Aorta (tissue), 5 donors: ENCODE measurements at places on chromosomes 3 and 15.

DNA sequence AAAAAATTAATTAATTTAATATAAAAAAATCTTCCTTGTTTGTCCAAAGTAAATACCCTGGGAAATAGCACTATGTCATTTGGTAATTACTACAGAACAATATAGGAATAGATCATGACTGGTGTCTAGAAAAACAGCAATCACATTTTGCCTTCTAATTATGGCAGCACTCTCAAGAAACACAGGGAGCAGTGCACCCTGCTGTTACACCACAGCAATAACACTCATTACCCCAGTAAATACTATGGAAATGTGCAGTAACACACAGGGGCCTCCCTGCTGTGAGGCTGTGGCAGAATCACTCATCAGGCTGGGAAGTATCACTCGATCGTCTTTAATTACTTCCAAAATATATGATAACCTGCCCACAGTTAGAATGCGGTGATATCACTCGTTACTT, 646.0 kb downstream of the TUSC7 start:
- DNase-seq, result no peak

- no peak for DNase-seq
Measured at GRCh38 chr15:68441045-68441743, 9.2 kb upstream of the ITGA11 start.

DNA sequence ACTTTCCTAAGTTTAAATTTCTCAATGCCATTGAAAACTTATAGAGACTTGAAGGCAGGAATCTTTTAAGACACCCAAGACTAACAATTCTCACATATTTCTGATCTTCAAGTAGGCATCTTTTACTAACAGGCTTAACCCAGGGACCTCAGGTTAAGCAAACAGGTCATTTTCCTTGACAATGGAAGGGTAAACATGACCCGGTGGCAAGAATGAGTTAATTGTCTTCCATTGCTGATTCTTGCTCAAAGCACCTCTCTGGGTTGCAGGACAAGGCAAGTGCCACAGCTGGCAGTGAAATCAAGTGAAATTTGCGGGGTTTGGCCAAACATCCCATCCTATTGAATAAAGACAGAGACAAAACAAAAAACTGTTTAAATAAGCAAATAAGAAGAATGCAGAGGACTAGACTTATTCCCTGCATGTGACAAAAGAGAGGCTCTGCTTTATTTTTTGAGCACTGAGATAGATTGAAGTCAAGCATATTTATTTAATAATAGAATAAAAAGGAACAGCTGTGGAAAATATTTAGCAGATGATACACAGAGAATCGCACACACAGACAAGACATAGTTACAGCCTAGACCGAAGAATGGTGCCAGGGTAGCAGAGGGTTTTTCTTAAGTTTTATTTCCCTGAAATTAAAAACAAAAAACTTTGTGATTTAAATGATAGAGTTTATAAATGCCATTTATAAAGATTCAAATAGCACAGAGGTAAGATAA, 56.0 kb upstream of the MITF start:
- DNase-seq, result no peak

DNA sequence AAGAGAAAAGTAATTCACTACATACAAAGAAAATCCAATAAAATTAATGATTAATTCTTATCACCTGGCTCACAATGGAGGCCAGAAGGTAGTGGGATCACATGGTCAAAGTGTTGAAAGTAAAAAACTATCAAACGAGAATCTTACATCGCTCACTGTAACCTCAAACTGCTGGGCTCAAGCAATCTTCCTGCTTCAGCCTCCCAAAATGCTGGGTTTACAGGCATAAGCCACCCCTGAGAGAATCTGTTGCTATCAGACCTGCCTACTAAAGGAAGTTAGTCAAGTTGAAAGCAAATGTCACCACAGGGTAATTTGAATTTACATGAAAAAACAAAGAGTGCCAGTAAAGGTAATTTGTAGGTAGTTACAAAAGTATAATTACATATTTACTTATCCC, 103.3 kb downstream of the PCCB start:
- DNase-seq, result no peak

DNA sequence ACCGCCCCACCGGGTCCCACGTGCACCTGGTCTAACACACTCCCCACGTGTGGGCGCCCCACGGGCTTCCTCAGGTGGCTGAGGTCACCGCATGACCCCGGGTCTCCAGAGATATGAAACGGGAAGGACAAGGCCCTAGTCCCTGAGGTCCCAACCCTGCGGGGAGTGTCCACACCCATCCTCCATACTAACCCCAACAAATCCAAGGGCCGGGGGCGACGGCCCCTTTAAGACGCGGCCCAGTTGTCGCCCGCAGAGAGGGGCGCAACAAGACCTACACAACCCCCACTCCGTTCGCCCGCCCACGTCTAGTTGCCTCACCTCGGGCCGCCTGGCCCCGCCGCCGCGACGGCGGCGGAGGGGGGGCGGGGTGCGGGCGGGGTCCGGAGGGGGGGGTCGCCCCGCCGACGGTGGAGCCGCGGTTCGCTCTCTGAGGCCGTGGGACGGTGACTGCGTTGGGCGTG, 396 bp downstream of the INO80 start:
- DNase-seq, result peak; percentile 76

DNA sequence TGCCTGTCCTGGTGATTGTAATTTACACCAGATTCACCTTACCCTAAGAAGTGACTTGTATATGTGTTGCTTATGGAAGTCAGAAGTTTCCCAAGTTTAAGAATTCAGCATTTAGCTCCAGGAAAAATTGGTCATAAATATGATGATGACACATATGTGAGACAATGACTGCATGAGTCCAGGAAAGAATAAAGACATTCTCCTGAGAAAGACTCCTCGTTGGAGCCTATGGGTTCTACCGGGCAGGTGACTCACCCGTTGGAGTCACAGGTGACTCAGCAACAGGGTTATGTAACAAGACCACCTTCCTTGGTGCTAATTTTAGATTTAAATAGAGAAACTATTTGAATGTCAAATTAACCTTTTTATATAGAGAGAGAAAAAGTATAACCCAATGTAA, 662.4 kb downstream of the FHIT start:
- DNase-seq, result no peak

GRCh38 chr3:48477959-48478520, 25.9 kb downstream of the SHISA5 start:
- no peak for DNase-seq

DNA sequence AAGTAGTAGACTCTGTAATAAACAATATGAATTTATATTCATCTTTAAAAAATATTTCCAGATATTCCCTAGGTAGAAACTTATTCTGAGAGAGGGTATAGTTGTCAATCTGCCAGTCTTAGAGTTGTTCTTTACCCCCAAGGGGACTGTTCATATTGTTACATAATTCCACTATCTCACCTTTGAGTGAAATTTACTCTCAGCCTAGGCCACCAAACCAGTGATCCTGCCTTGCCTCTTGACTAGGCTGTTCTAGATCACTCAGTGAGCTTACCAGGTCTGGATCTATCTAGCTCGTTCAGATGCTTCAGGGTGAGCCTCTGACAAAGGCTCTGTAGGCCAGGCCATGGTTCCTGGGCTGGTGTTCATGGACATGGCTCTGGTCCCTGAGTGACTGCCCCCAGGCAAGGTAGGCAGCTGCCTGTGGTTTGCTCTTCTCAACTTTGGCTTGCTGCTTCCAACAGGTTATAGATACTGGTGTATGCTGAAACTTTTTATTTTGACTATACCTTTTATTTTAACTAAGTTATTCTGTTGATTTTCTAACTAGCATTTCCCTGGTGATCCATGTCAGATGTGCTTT, 27.6 kb downstream of the ZNF592 start:
- no peak for DNase-seq

DNA sequence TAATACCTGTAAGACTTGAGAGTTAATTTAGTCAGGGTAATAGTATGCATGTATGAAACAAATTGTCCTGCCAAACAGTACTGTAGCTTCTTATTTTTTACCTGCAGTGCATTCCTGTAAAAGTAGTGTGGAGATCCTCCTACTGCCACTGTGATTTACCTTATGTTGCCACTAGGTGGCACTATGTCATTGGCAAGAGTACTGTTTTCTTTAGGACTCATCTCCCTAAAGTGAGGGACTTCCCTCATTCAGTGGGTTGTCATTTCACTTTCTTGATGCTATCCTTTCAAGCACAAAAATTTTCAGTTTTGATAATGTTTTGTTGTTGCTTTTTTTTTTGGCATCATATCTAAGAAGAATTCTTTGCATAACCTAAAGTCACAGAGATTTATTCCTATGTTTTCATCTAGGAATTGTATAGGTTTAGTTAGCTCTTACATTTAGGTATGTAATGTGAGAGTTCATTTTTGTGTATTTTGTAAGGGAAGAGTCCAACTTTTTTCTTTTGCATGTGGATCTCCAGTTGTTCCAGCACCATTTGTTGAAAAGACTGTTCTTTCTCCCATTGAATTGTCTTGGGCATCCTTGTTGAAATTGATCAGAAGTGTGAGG, 105.7 kb downstream of the AKAP13 start:
- DNase-seq, result no peak

GRCh38 chr15:60369696-60370095, 28.1 kb downstream of the ANXA2 start:
- DNase-seq, result no peak

GRCh38 chr3:107950417-107950816, 140.4 kb downstream of the CD47 start:
- no peak for DNase-seq

DNA sequence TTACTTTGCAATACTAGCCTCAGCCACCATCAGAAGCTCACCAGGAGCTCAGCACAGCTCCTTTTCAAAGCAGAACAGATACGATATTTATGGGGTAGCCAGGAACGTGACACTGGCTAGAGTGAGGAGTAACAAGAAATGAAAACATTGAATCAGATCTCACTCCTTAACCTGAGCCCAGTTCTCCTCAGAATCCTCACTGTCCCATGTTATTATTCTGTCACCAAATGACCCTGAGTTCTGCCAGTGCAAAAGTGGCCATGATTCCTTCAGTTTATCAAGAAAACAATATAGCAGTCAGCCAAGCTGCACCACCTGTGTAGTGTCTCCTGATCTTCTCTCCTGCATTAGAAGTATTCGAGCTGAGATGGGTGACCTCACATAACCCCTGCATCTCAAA, 956.7 kb downstream of the TUSC7 start:
- DNase-seq, result no peak

GRCh38 chr3:69941439-69942176, 57.9 kb upstream of the SAMMSON start:
- no peak for DNase-seq

- no peak for DNase-seq
Measured at GRCh38 chr3:188400494-188401243, 246.7 kb downstream of the LPP start.

- no peak for DNase-seq
Measured at GRCh38 chr15:61086756-61087155, 142.3 kb downstream of the RORA start.

DNA sequence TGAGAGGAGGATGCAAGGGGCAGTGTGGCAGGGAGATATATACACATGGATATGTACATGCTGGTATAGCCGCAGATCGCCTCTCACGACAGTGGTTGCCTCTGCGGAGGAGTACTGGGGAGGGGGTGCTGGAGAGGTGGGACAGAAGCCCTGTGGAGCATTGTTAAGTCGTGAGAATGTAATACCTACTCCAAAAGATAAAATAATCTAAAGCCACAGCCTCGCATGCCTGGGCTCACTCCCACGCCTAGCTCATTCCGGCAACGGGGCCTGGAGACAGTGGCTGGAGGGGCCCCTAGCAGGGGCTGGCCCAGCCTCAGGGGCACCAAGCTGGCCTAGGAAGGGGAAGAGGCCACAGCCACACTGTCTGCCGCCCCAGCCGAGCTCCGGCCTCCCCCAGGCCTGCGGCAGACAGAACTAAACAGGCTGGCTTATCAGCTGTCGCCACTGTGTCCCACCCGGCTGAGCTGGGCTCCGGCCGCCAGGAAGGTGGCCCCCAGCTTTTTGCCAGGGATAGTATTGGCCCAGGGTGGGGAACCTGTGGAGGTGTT, 65.1 kb upstream of the LCTL start:
- no peak for DNase-seq

DNA sequence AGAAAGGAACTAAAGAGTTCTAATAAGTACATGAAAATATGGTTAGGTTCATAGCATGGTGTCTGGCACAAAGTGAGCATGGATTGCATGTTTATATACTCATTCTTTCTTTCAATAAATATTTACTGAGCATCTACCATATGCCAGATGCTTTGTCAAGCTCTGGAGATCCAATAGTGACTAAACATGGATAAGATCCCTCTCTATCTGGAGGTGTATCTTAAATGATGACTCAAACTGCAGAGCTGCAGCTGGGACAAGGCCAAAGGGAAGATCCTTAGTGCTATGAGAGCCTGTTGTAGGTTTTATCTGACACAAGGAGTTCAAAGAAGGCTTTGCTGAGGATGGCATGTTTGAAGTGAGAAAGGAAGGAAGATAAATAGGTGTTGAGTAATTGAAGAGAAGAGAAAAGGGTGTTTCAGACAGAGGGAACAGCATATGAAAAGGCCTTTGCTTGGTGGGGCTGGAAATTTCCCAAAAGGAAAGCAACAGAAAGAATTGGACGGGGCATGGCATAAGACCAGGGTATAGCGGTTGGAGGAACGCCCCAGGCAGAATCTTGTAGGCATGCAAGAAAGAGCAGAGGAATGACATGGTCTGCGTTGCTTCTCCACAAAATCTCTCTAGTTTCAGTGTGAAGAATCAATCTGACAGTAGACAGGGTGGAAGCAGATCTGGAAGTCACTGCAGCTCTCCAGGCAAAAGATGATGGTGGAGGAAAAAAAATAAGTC, 239.9 kb upstream of the LRTM1 start:
- no peak for DNase-seq

GRCh38 chr15:35142578-35142977, 57.5 kb upstream of the NANOGP8 start:
- DNase-seq, result no peak

DNA sequence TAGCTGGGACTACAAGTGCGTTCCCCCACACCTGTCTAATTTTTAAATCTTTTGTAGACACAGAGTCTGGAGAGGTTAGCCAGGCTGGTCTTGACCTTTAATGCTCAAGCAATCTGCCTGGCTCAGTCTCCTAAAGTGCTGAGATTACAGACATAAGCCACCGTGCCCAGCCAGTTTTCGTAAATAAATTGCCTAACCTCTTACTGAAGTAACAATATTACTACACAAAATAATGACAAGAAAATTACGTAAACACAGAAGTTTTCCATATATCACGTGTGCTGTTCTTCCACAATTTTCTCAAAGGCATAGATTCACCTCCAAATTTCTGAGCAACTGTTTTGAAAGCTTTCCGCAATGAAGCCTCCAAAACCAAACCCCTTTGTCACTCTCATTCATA, 58.1 kb upstream of the PROK2 start:
- no peak for DNase-seq

- DNase-seq, result no peak
Measured at GRCh38 chr3:110736332-110736731, 335.3 kb upstream of the NECTIN3 start.

GRCh38 chr3:195773956-195774537, 37.7 kb downstream of the MUC4 start:
- DNase-seq, result peak; percentile 61

- DNase-seq, result no peak
Measured at GRCh38 chr3:130457671-130458070, 59.3 kb upstream of the COL6A6 start.

GRCh38 chr3:1252061-1252430, 159.2 kb downstream of the CNTN6 start:
- DNase-seq, result no peak
